ELF-1 (cell line): ENCODE measurements at places on chromosomes 13 and 19.

DNA sequence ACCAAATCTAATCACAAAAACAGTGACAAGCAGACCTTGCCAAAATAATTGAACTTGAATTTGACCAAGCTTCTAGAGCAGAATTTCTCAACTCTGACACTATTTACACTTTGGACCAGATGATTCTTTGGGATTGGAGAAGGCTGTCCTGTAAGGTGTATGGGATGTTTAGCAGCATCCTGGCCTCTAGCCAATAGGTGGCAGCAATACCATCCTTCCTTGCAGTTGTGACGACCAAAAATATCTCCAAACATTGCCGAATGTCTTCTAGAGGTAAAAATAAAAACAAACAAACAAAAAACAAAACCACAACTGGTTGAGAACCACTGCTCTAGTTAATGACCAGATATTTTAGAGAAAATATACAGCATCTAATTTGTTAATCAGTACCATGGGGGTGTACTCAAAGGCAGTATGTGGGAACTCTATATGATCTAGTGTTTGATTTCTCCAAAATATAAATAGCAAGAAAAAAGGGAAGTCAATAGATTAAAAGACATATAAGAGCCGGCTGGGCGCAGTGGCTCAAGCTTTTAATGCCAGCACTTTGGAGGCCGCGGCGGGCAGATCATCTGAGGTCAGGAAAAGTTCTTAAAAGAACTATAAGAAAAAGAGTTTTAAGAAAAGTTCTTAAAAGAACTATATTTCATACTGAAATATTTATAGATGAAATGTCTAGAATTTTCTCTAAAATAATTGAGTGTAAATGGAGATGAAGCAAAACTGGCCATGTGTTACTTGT, 60.9 kb upstream of the ZNF527 start:
- DNase-seq = no peak

- DNase-seq = peak; percentile 29
Observed at GRCh38 chr19:38024992-38025908, 118.2 kb downstream of the SIPA1L3 start.

DNA sequence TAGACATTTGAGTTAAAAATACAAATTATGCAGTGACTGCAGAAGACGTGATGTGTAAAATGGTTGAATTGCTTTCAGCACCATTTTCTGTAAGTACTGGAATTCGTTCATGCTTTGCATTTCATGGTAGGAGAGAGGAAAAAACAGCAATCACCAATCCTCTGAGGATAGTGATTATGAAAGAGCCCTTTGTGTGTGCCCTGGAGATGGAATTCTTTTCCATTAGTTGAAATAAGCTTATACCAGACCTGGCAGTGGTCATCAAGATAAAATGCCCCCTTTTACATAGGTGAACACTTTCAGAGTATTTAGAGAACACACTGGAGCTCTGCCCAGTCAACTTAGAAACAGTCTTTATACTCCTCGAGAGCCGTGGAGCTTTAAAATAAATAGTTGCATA, 1.7 kb downstream of the CNMD start:
- DNase-seq = no peak

- DNase-seq = no peak
Observed at GRCh38 chr13:111326621-111326965, 6.2 kb downstream of the TEX29 start.

- no peak for DNase-seq
Observed at GRCh38 chr13:75345193-75345592, 136.8 kb downstream of the TBC1D4 start.

DNA sequence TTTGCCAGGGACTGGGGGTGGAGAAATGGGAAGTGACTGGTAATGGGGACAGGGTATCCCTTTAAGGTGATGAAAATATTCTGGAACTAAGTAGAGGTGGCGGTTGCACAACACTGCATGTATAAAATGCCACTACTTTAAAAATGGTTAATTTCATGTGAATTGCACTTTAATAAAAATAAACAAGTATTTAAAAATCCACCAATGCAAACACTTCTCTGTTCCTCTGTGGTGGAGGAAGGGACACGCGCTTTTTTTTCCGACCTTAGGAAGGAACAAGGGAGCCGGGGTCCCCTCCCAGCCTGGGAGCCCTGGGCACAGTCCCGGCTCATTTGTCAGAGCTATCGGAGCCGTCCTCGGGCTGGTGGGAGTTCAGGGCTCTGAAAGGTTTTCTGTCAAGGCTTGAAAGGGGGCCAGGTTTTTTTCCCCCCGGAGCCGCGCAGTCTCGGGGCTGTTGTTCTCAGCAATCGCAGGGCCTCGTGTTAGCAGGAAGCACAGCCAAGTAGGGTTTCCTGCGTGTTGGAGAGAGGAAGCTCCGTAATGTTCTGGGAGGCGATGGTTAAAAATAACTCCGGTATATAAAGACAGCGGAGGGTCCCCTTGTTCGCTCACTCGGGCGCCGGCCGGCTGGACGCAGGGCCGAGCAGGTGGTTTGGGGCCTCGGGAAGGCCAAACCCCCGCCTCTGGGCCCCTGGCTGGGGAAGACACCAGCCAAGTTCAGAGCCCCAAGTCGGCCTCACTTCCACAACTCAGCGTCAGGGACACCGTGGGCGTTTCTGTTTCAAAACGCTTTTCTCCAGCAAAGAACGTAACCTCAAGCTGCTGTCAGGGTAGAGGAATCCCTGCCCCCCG, 41.2 kb upstream of the KLF2 start:
- no peak for DNase-seq

DNA sequence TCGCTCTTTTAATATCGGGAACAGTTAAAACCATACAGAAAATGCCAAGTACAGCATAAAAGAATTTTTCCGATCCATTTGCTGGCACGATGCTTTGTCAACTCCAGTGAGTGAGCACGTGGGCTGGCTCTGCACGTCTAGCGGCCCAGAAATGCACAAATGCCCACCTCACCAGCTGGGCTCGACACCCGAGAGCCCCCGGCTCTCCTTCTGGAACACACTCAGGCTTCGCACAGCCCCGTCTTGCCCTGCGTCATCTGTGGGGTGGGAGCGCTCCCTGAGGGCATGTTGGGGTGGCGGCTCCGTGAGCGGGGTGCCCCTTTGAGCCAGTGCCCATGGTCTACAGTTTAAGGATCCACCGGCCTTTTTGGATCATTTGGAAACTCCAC, 24.5 kb downstream of the ATP4B start:
- DNase-seq = no peak

- DNase-seq = peak; percentile 55
Observed at GRCh38 chr19:46862974-46863632, 2.3 kb downstream of the ARHGAP35 start.

DNA sequence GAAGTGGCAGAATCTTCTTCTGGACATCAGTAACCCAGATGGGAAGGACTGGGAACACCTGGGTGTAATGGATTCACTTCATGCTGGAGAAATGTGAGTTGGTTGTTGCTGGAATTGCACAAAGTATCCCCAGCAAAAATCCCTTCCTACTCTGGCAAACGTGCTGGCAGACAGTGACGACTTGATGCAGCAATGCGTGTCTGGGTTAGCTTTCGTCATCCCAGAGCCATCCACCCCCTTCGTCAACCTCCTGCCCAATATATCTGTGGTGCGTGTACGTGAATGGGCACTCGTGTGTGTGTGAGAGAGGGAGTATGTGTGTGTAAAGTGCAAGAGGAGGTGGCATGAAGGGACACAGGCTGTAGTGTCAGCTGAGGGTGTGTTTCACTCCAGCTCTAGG, 70.9 kb downstream of the TM9SF2 start:
- DNase-seq = no peak

GRCh38 chr13:90533866-90534265, 813.6 kb upstream of the MIR17HG start:
- DNase-seq = no peak

DNA sequence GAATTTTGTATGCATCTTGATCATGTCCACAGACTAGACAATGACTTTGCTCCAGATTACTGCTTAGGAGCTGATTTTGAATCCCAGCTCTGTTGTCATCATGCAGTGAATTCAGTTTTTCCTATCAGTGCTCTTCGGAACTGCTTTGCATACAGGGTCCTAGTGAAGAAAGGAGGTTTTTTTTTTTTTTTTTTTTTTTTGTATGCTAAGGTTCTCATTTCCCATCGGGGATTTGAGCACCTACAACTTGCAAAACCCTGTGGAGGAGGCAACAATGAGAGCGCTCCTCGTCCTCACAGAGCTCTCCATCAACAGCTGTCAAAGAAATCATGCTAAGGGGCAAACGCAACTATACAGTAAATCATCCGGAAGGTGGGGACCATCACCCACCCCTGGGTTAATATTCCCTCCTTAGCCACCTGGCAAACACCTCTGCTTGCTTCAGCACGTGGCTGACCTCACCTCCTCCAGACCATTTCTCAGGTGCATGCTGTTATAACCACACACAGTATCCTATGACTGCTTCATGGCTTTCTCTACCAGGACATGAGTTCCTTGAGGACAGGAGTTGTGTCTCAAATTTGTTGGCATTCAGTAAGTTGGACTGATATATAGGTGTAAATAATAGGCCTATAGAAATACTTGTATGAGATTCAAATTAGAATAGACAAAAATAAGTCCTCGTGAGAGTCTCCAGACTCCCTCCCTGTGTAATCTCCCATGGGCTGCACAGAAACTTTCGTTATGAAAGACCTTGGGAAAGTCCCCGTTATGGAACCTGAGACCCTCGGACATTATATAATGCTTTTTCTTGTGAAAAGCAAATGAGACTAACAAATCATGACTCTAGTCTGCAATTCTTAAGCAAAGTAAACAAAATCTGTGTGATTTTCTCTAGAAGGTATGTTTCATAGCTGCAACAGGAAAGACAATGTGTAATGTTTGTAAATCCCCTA, 113.8 kb downstream of the KATNAL1 start:
- DNase-seq = no peak

- DNase-seq = no peak
Observed at GRCh38 chr19:18085702-18086457, 854 bp downstream of the IL12RB1 start.

DNA sequence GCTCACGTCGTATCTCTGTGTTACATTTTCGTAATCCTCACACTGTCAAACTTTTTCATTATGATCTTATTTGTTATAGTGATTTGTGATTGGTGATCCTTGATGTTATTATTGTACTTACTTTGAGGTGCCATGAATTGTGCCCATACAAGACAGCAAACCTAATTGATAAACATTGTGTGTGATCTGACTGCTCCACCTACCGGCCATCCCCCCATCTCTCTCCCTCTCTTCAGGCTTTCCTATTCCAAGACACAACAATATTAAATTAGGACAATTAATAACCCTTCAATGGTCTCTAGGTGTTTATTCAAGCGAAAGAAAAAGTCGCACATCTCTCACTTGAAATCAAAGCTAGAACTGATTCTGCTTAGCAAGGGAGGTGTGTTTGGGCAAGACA, 349.3 kb downstream of the RBM26 start:
- no peak for DNase-seq

DNA sequence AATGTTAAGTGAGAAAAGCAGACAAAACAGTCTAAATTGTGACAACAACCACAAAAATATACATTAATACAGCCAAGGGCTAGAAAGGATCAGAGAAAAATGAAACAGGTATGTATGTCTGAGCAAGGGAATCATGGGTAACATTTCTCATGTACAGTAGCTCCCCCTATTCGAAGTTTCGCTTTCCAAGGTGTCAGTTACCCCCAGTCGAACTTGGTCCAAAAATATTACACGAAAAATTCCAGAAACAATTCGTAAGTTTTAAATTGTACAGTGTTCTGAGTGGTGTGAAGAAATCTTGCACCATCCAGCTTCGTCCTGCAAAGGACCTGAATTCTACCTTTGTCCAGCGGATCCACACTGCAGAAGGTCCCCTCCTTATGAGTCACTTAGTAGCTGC, 1.8 kb upstream of the RNASEH2B start:
- no peak for DNase-seq

DNA sequence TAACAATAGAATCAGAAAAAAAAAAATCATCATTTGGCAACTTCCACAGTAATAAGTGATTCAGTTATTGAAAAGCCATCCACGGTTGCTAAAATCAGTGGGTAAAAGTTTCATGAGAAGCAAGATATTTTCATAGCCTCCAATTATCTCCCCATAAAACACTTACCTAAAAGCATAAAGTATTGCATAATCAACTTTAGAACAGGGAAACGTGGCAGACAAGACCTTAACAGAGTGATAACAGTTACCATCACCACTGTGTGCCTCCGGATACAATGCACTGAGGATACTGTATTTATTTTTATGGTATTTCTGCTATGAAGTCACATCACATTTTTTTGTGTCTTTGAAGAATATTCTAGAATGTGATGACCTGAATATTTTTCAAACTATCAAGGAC, 37.0 kb downstream of the ABCC4 start:
- DNase-seq = no peak

GRCh38 chr13:76756451-76756850, 129.8 kb downstream of the KCTD12 start:
- DNase-seq = no peak

GRCh38 chr19:2208975-2209374, 27.2 kb downstream of the PLEKHJ1 start:
- no peak for DNase-seq

- DNase-seq = no peak
Observed at GRCh38 chr13:95221971-95222732, 79.1 kb downstream of the ABCC4 start.

DNA sequence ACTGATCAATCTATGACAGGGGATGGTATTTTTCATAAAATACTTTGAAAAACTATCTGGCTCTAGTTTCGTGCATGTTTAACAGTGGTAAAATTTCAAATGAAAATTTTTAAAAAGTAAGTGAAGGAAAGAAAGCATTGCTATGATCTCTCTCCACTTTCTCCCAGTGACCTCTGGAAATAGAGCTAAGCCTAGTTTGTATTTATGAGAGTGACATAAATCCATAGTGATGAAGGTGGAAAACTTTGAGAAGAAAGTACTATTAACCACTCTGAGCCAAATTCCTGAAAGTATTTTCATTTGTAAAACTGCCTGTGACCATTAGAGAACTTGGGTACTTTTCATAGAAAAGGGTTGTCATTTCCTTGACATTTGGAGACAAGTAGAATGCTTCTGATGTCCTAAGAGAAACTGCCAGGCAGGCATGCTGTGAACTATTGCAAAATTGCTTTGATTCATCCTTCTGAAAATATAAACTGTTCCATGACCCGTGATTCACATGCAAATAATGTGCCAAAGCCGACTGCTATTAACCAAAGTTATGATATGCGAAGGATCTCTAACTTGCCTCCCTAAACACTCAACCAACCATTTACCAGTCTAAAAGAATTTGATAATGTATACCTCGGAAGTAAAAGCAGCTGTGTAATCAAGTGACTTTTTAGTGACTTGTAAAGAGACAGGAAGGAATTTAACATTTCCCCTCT, 133.2 kb downstream of the VWA8 start:
- DNase-seq = no peak

GRCh38 chr19:38514812-38515633, 81.5 kb downstream of the RYR1 start:
- peak; percentile 93 for DNase-seq
